ENCODE measurements at places on chromosomes 5 and 9.

- peak; percentile 49 for DNase-seq
These were observed 71.3 kb downstream of the TMC1 start for GRCh38 chr9:72592502-72593403.

DNA sequence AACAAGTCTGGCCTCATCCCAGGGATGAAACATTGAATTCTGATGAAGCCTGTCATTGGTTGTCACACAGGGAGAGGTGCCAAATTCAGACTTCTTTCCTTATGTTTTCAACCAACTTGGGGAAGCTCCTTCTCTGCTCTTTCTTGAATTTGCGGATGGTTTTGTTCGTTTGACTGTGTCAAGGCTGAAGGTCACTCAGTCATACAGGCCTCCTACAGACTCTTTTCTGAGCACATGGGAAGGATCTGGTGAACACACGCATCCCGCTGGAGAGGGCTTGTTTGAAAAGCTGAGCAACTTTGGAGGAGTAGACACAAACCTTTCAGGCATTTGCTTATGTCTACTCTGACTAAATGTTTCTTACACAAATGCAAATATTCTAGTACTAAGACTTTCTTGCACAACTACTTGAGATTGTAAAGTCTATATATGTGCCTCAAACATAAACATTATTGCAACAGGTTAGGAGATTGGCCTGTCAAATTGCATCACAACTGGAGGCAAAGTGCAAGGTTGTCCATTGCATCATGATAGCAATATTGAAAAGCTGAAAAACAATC, 151.5 kb upstream of the NR3C1 start:
- no peak for DNase-seq

DNA sequence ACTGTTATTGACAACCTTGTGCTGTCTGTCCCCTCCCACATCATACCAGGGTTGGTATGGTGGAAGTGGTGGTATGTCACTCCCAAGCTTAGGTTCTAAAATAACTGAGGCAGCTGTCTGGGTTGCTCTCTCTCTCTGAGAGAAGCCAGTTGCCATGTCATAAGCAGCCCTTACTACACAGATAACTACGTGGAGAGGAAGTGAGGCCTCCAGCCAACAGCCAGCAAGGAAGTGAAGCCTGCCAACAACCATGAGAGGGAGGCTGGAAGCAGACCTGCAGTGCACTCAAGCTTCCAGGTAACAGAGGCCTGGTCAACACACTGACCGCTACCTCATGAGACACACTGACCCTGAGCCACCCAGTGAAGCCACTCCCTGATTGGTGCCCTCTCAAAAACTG, 18.6 kb downstream of the CTNNAL1 start:
- no peak for DNase-seq

DNA sequence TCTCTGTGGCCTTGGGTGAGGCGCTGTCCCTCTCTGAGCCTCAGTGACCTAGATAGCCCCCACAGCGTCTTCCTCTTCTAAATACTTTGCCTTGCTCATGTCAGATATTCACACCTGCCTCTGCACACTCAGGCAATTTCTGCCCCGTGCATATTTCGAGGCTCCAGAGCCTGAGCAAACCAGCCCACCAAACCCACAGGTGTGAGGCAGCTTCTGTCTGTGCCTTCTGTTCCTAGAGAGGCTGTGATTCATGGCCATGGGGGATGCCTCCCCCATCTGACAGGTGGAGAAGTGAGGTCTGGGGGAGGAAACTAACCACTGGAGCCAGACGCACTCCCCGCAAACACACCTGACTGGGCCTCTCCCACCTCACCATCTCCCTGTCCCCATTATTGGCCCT, 42.7 kb upstream of the CPLX2 start:
- no peak for DNase-seq

DNA sequence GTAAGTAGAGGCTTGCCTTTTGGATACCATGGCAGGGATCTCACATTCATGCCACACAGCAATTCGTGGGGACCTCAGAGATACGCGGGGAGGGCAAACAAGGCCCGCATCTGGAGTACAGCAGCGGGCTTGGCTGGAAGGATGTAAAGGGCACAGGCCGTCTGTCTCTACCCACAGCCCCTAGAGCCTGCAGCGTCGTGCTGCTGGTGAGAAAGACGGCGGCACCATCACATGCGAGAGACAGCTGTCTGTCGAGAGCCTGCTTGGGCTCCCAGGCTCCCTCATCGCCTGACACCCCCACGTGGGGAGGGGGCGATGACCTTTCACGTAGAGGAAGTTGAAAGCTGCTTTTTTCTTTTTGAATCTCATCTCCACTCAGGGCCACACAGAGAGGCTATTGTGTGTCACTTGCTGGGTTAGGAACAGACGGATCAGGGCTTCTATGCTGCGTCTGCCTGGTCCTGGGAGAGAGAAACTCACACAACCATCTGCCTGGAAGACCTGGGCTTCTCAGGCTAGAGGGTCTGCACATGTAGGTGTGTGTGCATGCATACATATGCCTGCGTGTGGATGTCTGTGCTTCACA, 134.6 kb upstream of the PPP1R26 start:
- DNase-seq, result no peak

DNA sequence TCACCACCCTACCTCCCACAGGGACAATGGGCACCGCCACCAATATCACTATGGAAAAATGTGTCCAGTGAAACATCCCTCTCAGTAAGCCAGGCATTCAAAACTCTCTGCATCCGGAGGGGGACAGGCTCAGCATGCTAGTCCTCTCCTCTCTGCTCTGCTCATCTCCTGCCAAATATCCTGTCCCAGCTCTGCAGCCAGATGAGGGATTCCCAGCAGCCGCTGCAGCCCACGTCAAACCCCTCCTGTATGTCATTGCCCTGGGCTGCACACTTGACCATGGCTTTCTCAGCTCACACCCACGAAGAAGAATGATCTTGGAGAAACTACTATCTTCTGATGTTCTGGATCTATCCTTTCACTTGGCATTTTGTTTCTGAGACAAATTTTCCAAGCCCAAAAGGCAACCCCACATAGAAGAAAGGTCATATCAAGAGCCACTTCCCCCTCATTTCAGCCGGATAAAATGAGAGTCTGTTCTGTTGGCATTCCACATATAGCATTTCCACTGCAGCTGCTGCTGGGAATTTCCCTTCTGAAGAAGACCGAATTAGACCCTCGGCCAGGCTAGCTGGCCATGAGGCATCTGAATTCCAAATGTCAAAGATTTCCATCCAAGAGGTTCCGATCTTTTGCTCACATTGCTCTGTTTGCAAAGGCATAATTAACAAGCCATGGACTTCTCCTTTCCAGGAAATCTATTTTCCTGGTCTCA, 338.0 kb downstream of the ACTL7B start:
- DNase-seq, result no peak

- no peak for DNase-seq
These were observed 101.4 kb downstream of the TMEM167A start for GRCh38 chr5:82975812-82976211.

GRCh38 chr9:121561385-121562222, 62.0 kb upstream of the GGTA1 start:
- DNase-seq, result no peak

DNA sequence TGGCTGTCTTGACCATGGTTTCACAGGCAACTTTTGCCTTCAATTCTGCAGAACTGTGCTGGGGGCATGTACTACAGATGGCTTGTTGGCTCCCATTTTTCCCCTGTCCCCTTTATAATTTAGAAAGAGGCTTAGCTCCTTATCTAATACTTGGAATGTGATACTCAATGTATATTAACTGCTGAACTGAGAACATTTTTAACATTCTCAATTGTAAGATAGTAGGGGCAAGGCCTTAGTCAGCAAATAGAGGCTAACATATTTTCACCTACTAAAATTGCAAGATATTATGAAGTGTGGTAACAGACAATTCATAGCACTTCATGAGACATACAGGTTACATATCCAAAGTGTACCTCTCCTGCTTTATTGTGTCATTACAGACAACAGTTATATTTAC, 118.1 kb upstream of the ZNF366 start:
- DNase-seq, result no peak

DNA sequence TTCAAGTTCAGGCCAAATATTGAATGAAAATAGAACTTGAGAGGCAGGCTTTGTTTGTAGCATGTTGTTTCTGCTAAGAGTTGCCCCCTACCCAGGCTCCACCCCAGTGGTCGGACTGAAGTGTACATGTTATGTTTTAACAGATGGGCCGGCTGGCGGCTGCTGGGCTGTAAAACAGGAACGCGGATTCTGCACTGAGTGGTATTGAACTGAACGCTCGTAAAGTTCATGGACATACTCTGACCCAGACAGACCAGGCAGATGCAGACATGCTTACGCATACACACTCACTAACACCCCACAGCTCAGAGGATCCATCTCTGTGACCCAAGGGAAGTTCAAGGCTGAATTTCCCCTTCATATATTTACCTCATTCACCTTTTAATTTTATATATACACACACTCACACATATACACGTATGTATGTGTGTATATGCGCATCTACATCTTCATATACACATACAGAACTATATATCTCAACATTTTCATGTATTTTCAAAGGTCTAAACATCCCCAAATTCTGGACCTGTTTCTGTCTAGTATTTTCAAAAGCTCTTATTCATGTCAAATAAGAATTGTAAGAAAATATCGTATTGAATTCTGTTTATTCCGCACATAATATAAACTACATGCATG, 1.4 kb downstream of the MARCHF3 start:
- DNase-seq, result no peak

- no peak for DNase-seq
These were observed 185.3 kb downstream of the CDH18 start for GRCh38 chr5:19802686-19803085.

DNA sequence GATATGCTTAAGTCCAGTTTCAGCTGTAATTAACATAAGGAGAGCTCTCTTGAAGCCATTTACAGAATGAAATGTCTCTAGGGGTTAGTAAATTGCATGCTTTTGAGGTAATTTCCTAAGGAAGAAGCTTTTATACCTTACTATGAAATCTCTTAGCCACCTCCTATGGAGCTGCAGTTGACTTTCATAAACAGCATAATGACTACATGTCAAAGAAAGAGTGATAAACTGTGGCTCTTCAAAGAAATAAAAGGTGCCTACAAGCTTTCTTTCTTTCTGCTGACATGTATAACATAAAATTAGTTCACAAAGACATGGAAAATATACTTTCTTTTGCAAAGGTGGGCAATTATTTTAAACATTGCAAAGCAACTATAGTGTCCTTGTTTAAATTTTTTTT, 90.8 kb downstream of the TMEM167A start:
- no peak for DNase-seq

DNA sequence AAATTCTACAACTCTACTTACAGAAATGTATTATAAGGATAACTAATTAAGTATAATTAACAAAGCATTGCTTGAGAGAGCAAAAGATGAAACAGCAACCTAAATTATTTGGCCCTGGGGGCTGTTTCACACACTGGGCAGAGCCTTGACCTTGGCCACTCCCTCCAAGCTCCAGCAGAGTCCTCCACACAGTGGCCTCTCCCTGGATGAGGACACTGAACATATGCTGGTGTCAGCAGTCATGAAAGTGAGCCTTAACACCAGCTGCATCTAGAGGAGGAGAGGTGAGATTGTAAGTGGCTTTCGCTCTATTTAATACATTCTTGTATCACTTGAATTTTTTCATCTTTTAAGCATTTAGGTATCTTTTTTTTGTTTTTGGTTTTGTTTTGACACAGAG, 23.3 kb upstream of the ZDHHC12 start:
- no peak for DNase-seq

GRCh38 chr5:138974227-138975063, 99.3 kb upstream of the LRRTM2 start:
- DNase-seq, result no peak

- no peak for DNase-seq
These were observed 29.2 kb downstream of the HSPA4 start for GRCh38 chr5:133081036-133081435.

DNA sequence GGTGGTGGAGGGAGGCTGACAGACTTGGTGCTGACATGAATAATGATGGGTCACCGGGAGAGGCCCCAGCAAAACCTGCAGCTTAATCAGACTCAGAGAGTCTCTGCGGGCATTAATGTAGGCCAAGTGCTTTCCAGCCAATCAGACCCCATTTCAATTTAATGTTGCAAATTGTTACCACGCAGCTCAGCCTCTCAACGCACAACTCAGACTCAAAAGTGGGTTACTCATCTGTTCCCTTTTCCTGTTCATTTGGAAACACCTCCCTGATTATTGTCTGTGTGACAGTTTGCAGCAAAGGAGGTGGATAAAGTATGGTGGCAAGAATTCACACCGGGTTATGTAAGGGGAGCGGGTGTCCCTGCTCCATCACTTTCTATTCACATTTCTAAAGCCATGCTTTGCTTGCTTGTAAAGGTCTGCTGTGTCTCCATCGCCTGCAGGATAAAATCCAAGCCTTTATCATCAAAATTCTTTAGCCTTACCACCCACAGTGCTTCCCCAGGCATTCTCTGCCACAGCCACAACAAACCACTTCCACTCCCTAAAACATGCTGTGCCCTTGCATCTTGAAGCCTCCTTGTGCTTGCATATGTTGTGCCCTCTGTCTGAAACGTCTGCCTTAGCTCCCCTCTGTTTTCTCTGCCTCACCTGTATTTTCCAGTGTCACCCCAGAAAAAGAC, 156.5 kb downstream of the ASTN2 start:
- DNase-seq, result no peak

DNA sequence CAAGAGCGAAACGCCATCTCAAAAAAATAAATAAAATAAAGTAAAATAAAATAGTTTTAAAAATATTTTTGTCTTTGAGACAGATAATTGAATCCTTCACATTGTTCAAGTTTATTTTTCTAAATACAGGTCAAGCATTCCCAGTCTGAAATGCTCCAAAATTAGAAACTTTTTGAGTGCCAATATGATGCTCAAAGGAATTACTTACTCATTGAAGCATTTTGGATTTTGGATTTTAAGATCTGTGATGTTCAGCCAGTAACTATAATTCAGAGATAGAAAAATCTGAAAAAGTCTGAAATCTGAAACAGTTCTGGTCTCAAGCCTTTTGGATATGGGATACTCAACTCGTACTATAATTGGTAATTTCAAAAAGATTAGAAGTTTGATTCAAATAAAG, 39.8 kb downstream of the RBM27 start:
- DNase-seq, result no peak

DNA sequence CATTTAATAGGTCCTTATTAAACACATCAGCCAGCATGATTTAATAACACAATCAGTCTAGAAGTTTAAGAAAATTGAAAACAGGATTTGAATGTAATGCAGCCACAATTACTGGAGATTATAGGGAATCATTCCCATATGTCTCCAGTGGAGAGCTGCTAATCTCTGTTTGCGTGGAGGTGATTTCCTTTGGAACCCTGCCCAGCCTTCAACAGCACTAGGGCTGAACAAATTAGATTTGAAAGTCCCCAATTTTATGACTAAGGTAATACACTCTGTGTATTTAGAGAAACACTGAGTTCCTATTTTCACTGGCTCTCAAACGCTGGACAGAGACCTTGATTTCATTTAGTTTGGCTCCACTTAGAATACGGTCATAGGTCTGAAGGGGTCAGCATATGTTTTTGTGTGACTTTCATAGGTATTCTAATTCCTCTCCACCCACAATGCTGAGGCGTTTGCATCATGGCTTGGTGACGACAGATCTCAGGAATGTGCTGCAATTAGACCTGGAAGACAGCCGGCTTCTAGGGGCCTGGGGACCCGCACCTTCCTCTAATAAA, 508.3 kb downstream of the EBF1 start:
- DNase-seq, result peak; percentile 56

All from NT2/D1 (cell line).